DND-41 (cell line): ENCODE measurements at places on chromosomes 4 and X.

GRCh38 chr4:183147196-183147595 is 48.1 kb downstream of the WWC2 start:
- no peak for DNase-seq

- DNase-seq: no peak
Measured at GRCh38 chr4:68570122-68570507, 6.0 kb downstream of the UGT2B17 start.

DNA sequence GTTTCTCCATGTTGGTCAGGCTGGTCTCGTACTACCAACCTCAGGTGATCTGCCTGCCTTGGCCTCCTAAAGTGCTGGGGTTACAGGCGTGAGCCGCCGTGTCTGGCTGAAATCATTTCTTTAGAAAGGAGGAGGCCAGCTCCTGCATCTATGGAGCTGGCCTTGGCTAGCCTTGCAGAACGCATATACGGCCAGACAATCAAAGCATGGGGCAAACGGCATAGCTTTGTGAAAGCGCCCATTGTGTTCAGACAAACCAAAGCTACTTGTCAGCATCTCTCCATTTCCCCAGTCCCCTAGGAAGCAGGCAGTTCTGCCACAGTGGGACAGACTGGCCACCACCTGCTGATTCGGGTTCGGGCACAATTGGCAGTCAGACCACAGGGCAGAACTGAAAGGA is 48.9 kb upstream of the IQSEC2 start:
- no peak for DNase-seq

GRCh38 chr4:168199260-168199957 is 107.1 kb downstream of the ANXA10 start:
- DNase-seq: peak; percentile 73

DNA sequence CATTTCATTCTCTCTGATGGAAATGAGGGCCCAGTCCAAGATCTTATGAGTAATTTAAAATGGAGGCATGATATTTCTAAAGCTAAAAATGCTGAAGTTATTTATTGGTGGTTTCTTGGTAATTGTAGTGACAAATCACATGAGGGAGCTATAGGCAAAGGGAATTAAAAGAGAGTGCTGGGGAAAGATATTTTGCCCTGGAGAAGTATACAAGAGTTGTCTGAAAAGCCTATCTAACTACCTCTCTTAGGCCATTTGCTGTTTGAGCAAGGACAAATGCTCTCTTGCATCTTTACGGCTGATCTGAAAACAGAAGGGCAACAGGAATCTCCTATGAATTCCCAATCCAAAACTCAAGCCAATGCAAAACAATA is 89.4 kb downstream of the FMR1NB start:
- no peak for DNase-seq

GRCh38 chr4:98203332-98204235 is 57.6 kb upstream of the RAP1GDS1 start:
- DNase-seq: no peak

DNA sequence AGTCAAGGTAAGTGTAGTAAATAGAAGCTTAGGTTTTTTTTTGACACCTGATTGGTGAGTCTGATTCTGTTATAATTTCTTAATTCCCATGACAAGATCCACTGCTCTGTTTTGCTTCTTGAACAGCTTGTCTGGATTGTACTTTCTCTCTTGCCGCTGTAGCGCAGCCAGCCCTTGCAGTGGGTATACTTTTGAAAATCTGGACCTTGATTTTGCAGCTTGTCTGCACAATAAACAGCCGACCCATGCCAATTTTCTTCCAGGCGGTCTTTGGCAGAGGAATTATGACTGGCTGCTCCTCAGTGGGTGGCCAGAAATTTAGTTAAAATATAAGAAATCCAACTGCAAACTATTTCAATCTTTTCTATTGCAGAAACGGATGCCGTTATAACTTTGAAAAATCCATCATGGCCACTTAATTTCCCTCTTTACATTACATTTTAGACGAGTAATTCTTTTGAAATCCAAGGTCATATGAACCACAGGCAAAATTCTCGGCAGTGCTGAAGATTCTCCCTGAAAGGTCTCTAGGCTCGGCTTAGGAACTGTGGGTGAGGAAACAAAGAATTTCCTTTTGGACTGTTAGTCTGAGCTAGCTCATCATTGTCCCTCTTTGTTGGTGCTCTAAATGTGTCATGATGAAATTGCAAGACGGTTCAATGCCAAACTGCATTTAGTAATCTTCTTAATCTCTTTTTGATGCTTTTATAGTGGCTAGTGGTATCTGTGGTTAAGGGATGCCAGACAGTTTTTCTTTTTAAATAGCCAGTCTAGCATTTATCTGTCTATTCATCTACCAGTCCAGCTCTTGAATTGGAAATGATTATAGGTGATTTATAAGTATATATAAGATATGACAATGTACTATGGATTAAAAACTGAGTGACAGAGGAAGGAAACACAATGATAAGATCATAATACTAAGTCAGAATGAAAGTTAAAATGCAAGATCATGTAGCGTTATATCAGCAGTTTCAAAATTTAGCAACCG is 31.5 kb upstream of the PTTG2 start:
- no peak for DNase-seq

DNA sequence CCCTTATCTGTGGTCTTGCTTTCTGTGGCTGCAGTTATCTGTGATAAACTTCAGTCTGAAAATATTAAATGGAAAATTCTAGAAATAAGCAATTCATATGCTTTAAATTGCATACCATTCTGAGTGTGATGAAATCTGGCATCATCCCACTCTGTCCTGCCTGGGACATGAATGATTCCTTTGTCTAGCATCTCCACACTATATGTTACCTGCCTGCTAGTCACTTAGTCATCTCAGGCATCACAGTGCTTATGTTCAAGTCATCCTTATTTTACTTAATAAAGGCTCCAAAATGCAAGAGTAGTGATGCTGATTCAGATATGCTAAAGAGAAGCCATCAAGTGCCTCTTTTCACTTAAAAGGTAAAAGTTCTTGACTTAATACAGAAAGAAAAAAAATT is 14.3 kb upstream of the RAB9B start:
- no peak for DNase-seq

DNA sequence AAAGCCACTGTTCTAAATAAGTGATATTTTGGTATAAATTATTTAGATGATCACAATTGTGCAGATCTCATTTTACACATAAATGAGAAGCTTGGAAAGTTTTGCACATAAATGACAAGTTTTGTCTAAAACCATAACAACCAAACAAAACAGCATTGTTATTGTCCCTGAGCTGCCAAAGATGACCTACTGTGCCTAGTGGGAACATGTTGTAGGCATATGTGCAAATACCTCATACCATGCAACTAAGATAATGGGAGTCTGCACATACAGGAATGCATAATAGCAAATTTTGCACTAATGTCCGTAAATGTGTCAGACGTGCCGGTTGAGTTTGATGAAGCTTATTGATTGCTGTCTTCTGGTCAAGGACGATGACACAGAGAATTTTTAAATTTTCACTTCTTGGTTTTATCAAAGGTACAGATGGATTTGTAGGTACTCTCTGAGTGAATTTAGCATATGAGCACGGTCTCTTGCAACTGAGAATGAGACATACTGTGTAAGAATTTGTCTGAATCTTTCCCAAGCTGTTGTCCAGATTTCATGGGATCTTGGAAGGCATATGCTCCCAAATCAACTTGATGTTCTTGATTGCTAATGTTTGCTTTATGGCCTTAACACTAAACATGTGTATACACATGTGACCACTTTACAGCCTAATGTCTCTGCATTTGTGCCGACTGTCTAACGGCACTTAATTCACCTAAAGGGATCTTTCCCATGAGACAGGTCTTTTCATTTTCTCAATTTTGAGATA is 1133.5 kb downstream of the FAT4 start:
- DNase-seq: no peak

DNA sequence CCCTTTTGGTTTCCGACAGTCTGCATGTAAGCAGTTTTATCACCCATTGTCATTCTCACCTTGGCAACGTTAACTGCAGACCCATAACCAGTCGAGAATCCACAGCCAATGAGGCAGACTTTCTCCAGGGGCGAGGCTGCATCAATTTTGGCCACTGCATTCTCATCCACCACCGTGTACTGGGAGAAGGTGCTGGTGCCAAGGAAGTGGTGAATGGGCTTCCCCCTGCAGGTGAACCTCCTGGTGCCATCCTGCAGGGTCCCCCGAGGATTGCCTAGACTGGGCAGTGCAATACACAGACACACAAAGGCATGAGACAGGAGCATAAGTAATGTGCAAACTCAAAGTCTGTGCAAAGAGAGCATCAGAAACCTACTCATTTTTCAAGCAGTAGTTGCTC is 5.4 kb downstream of the ADH1B start:
- no peak for DNase-seq

DNA sequence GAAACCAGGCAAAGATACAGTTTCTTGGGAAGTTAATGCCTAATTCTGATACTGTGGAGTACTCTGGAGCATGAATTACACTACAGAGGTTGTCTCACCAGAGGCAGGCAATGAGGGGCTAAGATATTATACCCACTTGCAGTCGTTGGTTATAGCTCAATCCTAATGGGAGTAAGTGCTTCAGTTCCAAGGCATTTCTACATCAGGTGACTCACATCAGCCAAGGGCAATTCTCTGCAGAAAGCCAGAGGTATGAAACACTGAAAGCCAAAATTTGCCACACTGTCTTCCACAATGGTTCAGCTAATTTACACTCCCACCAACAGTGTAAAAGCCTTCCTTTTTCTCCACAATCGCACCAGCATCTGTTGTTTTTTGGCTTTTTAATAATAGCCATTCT is 174.0 kb upstream of the IL15 start:
- no peak for DNase-seq

DNA sequence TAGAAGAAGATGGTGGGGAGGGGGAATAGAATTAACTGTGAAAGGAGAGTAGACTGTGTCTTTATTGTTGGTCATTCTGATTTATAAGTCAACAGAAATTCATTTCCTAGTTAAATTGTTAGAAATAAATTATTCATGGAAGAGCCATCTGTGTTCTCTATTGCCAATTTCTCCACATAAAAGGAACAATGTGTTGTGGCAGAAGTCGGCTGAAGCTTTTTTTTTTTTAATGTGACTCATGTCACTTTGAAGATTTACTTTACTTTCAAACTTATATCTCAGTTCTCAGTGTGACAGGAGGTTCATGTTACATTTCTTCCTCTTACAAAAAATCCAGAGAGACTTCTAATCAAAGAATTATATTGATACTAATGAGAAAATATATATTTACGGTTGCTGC is 60.5 kb downstream of the CPE start:
- DNase-seq: no peak

GRCh38 chr4:51923343-51923742 is 80.4 kb downstream of the DCUN1D4 start:
- DNase-seq: no peak

- DNase-seq: no peak
Measured at GRCh38 chr4:24680746-24681448, 96.5 kb upstream of the DHX15 start.

DNA sequence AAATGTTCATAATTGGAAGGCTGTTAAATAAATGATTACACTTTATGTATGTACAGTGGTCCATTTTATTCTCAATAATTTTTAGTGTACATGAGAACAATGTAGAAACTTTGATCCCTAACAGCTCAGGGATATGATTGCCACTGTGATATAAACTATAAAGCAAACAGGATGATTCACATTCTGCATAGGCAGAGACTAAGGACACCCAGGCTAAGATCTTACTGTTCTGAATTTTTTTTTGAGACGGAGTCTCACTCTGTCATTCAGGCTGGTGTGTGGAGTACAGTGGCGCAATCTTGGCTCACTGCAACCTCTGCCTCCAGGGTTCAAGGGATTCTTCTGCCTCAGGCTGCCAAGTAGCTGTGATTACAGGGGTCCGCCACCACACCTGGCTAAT is 186.6 kb downstream of the PDGFC start:
- no peak for DNase-seq

GRCh38 chrX:18051690-18052089 is 169.0 kb downstream of the BEND2 start:
- no peak for DNase-seq

DNA sequence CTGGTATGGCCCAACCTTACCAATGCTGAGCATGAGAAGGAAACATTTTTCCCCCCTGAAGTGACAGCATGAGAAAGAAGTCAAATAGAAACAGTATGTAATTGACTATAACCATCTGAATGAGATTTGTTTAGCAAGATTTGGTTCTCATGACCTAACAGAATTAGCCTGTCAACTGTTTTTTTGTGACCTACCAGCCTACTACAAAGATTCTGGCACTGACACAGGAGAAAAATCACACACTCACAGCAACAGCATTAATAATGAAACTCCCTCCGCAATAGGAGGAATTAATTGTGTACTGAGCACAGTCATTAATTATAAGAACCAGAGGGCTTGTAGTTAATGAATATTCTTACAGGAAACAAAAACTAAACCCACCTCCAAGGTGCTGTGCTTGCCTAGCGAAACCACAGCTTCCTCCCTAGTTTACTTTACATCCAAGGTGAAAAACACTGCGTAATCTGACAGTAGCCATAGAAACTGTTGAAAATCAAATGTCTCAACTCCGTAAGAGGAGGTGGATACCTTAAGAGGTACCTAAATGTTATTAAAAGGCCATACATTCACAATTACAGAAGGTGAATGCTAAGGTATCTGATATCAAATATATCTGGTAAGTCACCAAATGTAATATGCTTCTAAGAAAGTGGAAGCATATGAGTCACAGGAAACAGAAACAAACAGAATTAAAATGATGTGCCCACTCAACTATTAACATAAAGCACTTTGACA is 34.9 kb downstream of the MMRN1 start:
- no peak for DNase-seq

DNA sequence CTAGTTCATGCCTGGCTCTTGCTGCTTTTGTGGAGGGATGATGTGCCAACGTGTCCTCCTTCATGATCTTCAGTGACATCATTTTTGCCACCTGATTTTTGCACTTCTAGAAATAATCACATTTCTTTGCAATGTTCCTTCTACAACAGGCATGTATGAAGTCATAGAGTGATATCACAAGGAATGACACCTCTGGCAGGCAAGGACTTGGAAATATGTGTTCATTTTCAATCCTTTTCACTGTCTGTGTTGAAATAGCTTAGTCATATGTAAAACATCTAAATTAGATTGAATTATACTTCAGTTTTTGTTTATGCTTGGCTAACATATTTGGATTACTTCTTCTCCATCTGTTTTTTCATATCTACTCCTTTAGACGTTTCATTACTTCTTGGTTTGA is 221.2 kb upstream of the STK26 start:
- DNase-seq: no peak

GRCh38 chrX:134144231-134144630 is 92.8 kb upstream of the CCDC160 start:
- DNase-seq: peak; percentile 39

DNA sequence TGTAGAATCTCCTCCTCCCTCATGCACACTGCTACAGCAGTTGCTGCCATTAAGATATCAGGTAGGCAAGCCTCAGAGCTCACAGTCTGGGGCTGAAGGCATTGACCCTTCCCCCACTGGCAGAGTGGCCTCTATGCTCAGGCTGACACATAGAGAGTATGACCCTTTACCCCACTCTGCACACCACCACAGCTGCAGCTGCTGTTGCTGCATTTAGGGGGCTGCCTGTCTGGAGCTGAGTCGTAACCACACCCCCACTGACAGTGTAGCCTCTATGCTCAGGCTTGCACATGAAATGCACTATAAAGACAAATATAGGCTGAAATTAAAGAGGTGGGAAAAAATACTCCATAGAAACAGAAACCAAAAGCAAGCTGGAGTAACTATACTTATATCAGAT is 289.3 kb upstream of the PABPC4L start:
- DNase-seq: peak; percentile 59

- no peak for DNase-seq
Measured at GRCh38 chrX:147679356-147680005, 232.2 kb upstream of the FMR1 start.
